Osteoblast (primary cell): ENCODE measurements at places on chromosomes 5 and 9. TPM values are rescaled to one million over a fixed set of nuclear protein-coding genes. Genes with fewer than 3 reads are reported as not detected.

DNA sequence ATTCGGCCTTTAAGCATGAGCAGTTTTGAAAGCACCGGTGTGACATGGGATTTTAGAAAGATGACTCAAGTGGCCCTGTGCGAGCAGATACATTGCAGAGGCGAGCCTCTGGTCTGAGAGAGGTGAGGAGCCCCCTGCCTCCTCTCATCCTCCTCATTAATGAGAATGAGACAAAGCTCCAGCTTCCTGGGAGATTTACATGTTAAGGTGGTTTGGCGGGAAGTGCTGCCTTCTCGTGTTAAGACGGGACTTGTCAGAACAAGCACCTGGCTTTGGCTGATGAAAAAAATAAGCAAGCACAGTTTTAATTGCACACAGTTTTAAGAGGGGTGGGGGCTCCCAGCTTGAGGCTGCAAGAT is 68.1 kb downstream of the ACTL7B start:
- DNase-seq = no peak

Gene PCDHGB3
- 6.2 and 8.0 TPM in 2 replicates for total RNA-seq

GRCh38 chr9:134065612-134066419 is 2.0 kb downstream of the BRD3 start:
- peak; percentile 99 for DNase-seq

Gene STC2
- 431 and 558 TPM in 2 replicates for total RNA-seq

Gene TSSK1B
- 0.72 and 0.88 TPM in 2 replicates for total RNA-seq

DNA sequence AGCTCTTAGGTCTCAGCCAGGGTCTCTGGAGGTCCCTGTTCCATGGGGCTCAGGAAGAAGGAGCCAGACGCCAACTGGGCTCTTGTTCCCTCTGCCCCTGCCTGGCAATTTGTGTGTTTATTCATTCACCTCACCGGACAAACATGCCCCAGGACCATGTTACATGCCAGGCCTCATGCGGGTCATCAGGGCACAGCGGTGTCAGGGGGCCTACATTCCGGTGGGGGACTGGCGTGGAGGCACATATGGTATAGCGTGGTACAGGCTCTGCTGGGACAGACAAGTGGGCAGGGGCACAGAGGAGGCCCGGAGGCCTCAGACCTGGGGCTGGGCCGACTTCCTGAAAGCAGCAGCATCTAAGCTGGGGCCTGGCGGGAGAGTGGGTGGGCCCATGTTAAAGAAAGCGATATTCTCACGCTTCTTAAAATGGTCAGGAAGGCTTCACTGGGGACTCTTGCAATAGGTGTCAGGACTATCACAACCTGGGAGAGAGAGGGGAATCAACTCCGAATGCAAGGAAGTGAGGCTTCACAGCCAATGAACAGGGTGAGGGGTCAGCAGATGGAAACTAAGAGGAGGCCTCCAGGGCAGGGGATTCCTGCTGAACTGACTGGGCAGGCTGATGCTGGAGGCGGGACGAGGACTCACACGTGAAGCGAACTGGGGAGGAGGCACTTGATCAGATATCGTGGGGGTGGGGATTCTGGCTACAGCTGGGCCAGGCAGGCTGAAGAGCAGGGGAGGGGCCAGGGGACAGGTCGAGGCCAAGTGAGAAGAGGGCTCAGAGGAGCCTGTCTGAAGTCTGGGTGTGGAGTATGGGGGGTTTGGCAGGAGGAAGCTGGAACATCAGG is 41.9 kb downstream of the NCS1 start:
- DNase-seq = peak; percentile 39

GRCh38 chr5:40033009-40033408 is 608.2 kb upstream of the DAB2 start:
- DNase-seq = no peak

DNA sequence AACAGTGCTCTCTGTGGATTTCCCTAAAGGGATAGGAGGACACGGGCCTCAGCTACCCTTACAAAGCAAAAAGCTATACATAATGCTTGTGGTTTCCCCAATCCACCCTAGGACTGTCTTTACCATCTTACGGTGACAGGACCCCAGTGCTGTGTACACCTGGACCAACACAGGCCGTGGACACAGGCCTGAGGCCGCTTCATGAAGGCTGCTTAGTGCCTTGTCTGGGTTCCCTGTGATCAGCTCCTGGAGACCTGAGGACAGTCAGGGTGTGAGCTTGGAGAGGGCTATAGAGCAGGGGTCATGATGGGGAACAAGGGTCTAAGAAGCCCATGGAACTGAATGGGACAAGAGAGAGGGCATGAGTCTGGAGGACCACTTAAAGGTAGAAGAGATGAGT is 2.9 kb downstream of the FANCG start:
- DNase-seq = no peak

- DNase-seq = no peak
Observed at GRCh38 chr9:134894136-134894860, 13.7 kb downstream of the FCN2 start.

DNA sequence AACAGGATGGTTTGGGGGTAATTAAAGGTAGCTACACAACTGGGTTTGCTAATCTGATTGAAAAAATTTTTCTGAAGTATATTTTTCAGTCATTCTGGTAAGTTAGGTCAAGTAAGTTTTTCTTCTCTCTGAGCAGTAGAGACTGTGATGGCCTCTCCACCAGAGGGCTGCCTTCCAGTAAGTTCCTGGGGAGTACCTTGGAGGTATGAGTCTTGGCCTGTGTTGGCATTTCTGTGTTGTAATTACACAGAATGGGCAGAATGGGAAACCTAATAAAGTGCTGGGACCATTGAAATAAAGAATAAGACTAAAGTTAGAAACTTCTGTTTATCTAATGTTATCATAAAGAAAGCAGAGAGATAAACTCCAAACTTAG is 430.8 kb downstream of the ARHGEF28 start:
- DNase-seq = no peak

GRCh38 chr9:107684224-107684623 is 194.7 kb upstream of the KLF4 start:
- DNase-seq = peak; percentile 41

Gene CAMLG
- 47.8 and 56.0 TPM in 2 replicates for total RNA-seq

DNA sequence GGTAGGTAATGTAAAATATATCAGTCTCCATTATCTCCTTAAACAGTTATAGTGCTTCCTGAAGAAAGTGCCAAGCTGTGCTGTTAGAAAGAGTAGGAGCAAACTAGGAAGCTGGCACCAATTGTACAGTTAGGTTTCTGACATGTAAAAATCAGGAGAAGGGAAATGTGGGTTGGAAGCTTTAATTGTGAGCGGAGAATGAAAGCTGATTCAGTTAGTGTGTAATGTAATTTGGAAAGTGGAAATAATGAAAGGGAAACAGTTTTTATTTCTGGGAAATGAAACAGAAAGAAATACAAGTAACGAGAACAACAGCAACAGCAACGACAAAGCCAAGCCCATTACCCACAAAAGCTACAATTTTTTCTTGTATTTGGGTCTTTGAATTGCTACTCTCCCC is 48.8 kb upstream of the JAK2 start:
- no peak for DNase-seq

DNA sequence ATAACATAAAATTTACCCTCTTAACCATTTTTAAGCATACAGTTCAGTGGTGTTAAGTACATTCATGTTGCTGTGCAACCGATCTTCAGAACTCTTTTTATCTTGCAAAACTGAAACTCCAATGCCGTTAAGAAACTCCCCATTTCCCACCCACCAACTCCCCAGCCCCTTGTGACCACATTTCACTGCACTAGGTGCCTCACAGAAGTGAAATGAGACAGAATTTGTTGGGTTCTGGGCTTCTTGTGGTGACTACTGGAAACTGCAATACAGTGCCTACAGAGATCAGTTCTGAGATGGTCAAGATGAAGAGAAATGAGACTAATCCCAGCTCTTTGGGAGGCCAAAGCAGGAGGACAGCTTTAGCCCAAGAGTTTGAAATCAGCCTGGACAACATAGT is 202.1 kb upstream of the SLC30A5 start:
- no peak for DNase-seq

Gene ZNF618
- 10.1 and 13.6 TPM in 2 replicates for total RNA-seq

Gene ARRDC1
- total RNA-seq = 11.9 and 15.0 TPM in 2 replicates

GRCh38 chr9:130522233-130522808 is 57.1 kb upstream of the FUBP3 start:
- no peak for DNase-seq

Gene CA9
- total RNA-seq = not detected in 2 replicates

DNA sequence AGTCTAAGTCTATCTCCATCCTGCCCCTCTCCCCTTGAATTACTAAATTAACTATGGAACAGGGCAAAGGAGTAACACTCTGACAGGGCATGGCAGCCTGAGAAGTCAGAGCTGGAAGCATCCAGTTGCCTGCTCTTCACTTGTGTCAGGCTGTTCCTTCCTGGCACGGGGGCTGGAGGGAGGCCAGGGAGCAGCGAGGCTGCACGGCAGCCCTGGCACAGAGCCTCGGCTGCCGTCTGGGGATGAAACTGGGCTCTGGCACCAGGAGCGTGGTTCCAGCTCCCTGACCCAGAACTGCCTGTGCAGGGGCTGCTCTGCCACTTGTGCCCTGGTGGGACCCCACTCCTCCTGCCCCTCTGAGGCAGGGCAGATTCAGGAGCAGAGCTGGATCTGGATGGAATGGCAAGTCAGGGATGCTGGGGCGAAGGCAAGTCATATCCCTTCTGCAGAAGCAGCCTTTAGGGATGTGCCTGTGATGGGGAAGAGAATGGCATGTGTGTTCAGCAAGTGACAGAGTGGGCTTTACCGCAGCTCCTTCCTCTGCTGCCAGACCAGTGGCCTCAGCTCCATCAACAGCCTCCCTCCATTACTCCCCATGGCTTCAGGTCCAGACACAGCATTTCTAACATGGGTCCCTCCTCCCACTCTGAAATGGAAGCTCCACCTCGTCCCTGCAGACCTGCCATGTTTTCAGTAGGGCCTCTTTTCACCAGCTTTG is 42.2 kb upstream of the PDE8B start:
- peak; percentile 77 for DNase-seq

Gene GNA14
- 0.59 and 0.72 TPM in 2 replicates for total RNA-seq

- no peak for DNase-seq
Observed at GRCh38 chr5:74651710-74652109, 11.2 kb upstream of the ENC1 start.

DNA sequence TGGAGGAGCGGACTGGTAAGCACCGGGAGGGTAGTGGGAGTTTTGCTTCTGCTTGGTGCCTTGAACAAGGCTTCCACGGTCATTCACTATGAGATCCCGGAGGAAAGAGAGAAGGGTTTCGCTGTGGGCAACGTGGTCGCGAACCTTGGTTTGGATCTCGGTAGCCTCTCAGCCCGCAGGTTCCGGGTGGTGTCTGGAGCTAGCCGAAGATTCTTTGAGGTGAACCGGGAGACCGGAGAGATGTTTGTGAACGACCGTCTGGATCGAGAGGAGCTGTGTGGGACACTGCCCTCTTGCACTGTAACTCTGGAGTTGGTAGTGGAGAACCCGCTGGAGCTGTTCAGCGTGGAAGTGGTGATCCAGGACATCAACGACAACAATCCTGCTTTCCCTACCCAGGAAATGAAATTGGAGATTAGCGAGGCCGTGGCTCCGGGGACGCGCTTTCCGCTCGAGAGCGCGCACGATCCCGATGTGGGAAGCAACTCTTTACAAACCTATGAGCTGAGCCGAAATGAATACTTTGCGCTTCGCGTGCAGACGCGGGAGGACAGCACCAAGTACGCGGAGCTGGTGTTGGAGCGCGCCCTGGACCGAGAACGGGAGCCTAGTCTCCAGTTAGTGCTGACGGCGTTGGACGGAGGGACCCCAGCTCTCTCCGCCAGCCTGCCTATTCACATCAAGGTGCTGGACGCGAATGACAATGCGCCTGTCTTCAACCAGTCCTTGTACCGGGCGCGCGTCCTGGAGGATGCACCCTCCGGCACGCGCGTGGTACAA is 556 bp downstream of the PCDHGC3 start:
- peak; percentile 92 for DNase-seq

Gene DNAH5
- 0.36 and 0.59 TPM in 2 replicates for total RNA-seq

Gene ALDH7A1
- 39.1 and 50.4 TPM in 2 replicates for total RNA-seq

GRCh38 chr9:122991370-122991830 is 42.1 kb upstream of the GPR21 start:
- DNase-seq = peak; percentile 93

GRCh38 chr5:12623408-12623807 is 719.2 kb upstream of the CTNND2 start:
- DNase-seq = no peak

GRCh38 chr5:1725641-1726468 is 73.8 kb downstream of the MRPL36 start:
- peak; percentile 78 for DNase-seq

Gene PLPP7
- total RNA-seq = 16.3 and 18.0 TPM in 2 replicates

- peak; percentile 79 for DNase-seq
Observed at GRCh38 chr5:80408484-80409366, 861 bp downstream of the ZFYVE16 start.

- DNase-seq = no peak
Observed at GRCh38 chr9:93147632-93148031, 13.6 kb upstream of the NINJ1 start.

Gene RNF183
- not detected in 2 replicates for total RNA-seq

Gene SLC6A3
- total RNA-seq = not detected in 2 replicates

GRCh38 chr5:112532654-112533360 is 113.7 kb upstream of the EPB41L4A start:
- no peak for DNase-seq

Gene DMRT2
- total RNA-seq = not detected in 2 replicates

- no peak for DNase-seq
Observed at GRCh38 chr5:96995419-96995818, 59.5 kb downstream of the LNPEP start.

- no peak for DNase-seq
Observed at GRCh38 chr5:126628102-126628501, 27.4 kb downstream of the PHAX start.

Gene ITK
- total RNA-seq = under 0.01 TPM in 1 of 2 replicates, not detected in the other

DNA sequence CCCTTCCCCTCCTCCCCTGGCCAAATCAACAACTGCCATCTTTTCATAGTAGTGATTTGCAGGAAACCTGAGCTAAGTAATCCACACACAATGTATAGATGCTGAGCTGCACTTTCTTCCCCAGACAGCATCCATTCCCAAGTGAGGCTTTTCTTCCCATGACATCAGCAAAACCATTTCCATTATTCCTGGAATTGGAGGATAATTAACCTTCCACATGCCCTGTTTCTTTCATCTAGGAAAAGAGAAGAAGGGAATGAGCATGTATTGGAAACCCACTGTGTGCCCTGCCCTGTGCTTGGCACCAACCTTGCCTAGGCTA is 268.0 kb downstream of the ZSWIM6 start:
- DNase-seq = no peak

- peak; percentile 100 for DNase-seq
Observed at GRCh38 chr9:129028192-129028966, at the start of gene SH3GLB2. SH3GLB2 (minus strand) TSS chr9:129028331; CDS start chr9:129028154, 177 bp downstream.

Gene SLCO4C1
- total RNA-seq = 2.5 and 4.1 TPM in 2 replicates

Gene PHF24
- total RNA-seq = under 0.01 TPM in 1 of 2 replicates, not detected in the other

Gene OCLN
- 4.0 and 6.2 TPM in 2 replicates for total RNA-seq

Gene PHF19
- 13.8 and 16.6 TPM in 2 replicates for total RNA-seq

GRCh38 chr5:9642621-9643020 is 12.5 kb upstream of the TAS2R1 start:
- no peak for DNase-seq

Gene CDH9
- total RNA-seq = not detected in 2 replicates

Gene TBC1D13
- total RNA-seq = 17.0 and 18.6 TPM in 2 replicates

Gene BTNL3
- total RNA-seq = not detected in 2 replicates

DNA sequence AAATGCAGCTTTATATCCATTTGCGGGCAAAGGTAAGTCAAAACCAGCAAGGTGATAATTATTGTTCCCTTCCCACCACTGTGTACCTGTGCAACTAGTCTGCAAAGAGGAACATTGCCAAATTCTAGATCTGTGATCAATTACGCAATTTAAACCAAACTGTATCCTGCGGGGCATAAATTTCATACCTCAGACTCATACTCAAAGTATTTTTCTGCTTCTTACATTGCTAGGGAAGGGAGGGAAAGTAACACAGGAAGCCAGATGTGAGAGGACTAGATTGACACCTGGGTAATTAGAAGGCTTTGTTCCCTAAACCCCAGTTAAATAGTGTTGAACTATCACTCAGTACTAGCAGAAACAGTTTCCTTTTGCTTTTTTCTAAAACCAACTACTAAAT is 240.2 kb upstream of the ZNF608 start:
- no peak for DNase-seq

- DNase-seq = peak; percentile 90
Observed at GRCh38 chr9:128385496-128386460, 14.6 kb downstream of the URM1 start.
